ENCODE measurements at places on chromosomes 11 and 22.

- no peak for DNase-seq
These were observed 24.1 kb downstream of the DGCR2 start for GRCh38 chr22:19098157-19098556.

GRCh38 chr11:91795139-91795887 is 429.3 kb upstream of the FAT3 start:
- DNase-seq = no peak

- no peak for DNase-seq
These were observed 1062.3 kb downstream of the DLG2 start for GRCh38 chr11:84564867-84565184.

DNA sequence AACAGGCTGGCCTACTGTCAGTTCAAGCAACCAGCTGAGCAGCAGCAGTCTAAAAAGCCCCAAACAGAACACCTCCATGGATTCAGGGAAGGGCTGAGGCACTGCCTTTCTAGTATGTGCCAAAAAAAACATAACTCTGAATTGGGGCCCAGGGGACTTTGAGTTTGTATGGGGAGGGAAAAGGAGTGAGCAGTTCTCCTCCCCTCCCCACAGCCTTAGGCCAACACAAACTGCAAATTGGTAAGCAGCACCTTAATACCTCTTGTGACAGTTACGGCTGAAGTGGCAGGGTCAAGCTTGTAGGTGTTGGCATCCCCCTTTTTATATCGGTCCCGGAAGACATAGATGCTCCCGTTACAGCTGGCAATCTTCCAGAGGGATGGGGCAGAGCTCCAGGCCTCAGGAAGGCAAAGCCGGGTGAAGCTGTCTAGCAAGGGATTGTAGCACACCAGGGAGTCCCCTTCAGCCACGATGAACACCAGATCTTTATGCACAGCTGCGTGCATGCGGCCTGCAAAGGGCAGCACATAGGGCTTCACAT is 6.0 kb downstream of the KBTBD4 start:
- DNase-seq = peak; percentile 17

All from posterior cingulate gyrus (tissue), 11 donors.